ENCODE measurements at places on chromosomes 11 and 22. TPM values are rescaled to one million over a fixed set of nuclear protein-coding genes. Genes with fewer than 3 reads are reported as not detected.
A peak's percentile ranks its signal among the peaks of the same experiment; 100 is the strongest.

- no peak overlapping the region for H3K27ac ChIP-seq
- DNase-seq: no peak
- no peaks in the 10 kb centered on the region for H3K36me3 ChIP-seq
- no peaks in the 10 kb centered on the region for H3K4me1 ChIP-seq
- peaks cover 13% of the 10 kb centered on the region for H3K27me3 ChIP-seq
Observed at GRCh38 chr11:35847473-35847872, 96.4 kb upstream of the LDLRAD3 start.

GRCh38 chr22:24595863-24596262 is 3.0 kb upstream of the LRRC75B start:
- H3K36me3 ChIP-seq: no peaks in the 10 kb centered on the region
- no peak overlapping the region for H3K4me3 ChIP-seq
- H3K27me3 ChIP-seq: peaks cover 3% of the 10 kb centered on the region
- H3K4me1 ChIP-seq: peaks cover 19% of the 10 kb centered on the region

DNA sequence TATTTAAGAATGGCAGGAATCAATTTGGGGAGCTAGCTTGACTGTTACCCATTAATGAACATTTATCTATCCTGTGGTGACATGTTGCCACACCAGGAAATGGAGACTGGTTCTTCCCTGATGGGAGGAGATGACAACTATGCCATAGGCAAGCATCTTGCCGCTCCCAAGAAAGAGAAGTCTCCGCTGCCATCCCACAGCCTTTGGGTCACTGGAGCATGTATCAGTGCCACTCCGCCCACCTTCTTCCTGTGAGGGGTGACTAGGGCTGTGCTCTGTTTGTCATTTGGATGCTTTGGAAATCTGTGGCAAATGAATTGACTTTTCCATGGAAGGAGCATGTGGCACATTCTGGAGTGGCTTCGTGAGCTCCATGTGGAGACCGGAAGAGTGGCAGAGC is 6.5 kb downstream of the STIP1 start:
- H3K4me1 ChIP-seq: peaks cover 32% of the 10 kb centered on the region
- H3K4me3 ChIP-seq: no peak overlapping the region
- H3K27ac ChIP-seq: no peak overlapping the region
- DNase-seq: no peak

GRCh38 chr22:20060700-20061480 is 19.2 kb upstream of the DGCR8 start:
- H3K4me1 ChIP-seq: peaks cover 12% of the 10 kb centered on the region
- no peak for DNase-seq
- H3K36me3 ChIP-seq: peaks cover 20% of the 10 kb centered on the region
- no peaks in the 10 kb centered on the region for H3K27me3 ChIP-seq
- no peak overlapping the region for H3K4me3 ChIP-seq

GRCh38 chr11:102453302-102453695 is 734 bp upstream of the TMEM123 start:
- DNase-seq: no peak
- H3K27me3 ChIP-seq: no peaks in the 10 kb centered on the region
- H3K4me1 ChIP-seq: peaks cover 77% of the 10 kb centered on the region

DNA sequence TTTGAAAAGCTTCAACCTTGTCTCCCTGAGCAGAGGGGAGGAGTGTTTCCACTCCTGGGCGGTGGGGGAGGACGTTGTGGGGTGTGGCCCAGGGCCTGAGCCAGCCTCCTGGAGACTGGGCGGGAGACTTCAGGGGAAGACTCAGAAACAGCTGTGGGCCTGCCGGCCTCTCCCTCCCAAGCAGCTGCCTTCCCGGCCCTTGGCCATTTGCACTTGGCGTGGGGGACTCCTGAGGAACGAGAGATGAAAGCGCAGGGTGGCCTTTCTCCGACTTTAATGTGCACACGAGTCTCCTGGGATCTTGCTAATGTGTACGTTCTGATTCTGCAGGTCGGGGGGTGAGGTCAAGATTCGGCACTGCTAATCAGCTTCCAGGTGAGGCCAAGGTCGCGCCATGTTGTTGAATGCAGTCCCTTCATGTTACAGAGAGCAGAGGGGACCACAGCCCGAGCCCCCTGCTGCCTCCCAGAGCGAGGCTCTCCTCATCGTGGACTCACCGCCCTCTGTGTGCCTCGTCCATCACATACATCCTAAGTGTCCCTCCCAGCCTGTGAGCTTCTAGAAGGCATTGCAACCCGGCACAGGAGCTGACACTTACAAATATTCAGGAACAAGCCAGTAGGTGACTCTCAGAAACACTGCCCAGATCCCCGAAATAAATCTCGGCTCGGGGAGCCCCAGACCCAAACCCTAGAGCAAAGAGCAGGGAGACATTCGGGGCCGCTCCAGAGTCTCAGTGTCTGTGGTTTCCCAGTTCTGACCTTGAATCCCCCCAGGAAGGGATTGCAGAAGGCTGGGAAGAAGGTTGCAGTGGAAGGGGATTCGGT is 7.7 kb downstream of the LIF start:
- H3K4me3 ChIP-seq: peak overlapping the region; percentile 51
- H3K27ac ChIP-seq: peak overlapping the region; percentile 79
- peak; percentile 65 for DNase-seq
- H3K36me3 ChIP-seq: peaks cover 55% of the 10 kb centered on the region
- peaks cover 89% of the 10 kb centered on the region for H3K4me1 ChIP-seq

- no peak for DNase-seq
- H3K27ac ChIP-seq: no peak overlapping the region
- no peak overlapping the region for H3K4me3 ChIP-seq
- H3K36me3 ChIP-seq: peaks cover 34% of the 10 kb centered on the region
- peaks cover 5% of the 10 kb centered on the region for H3K4me1 ChIP-seq
- H3K27me3 ChIP-seq: no peaks in the 10 kb centered on the region
Observed at GRCh38 chr11:110243791-110244190, 52.6 kb downstream of the RDX start.

Gene TRIM21
- 56.3 TPM for total RNA-seq

Gene TRIM49B
- not detected for total RNA-seq

Gene TCIRG1
- 238 TPM for total RNA-seq
